RKO (cell line): ENCODE measurements at places on chromosomes 2 and 18.

DNA sequence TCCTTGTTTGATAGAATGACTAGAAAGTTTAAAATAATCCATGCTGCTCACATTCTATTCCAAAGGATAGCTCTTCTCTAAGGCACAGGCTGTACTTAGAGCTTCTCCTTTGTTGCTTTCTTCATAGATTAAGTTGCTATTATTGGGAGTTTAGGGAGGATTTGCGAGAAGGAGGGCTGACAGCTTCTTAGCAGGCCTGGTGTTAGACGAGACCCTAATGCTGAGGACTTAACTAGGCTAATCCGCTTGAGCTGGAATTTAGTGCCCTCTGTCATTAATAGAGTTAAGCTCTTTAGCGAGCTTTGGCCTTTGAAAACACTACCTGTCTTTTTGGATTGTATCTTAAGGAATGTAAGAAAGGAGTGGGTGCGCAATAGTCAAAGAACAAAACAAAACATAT, 81.3 kb downstream of the MOGAT1 start:
- DNase-seq = no peak

DNA sequence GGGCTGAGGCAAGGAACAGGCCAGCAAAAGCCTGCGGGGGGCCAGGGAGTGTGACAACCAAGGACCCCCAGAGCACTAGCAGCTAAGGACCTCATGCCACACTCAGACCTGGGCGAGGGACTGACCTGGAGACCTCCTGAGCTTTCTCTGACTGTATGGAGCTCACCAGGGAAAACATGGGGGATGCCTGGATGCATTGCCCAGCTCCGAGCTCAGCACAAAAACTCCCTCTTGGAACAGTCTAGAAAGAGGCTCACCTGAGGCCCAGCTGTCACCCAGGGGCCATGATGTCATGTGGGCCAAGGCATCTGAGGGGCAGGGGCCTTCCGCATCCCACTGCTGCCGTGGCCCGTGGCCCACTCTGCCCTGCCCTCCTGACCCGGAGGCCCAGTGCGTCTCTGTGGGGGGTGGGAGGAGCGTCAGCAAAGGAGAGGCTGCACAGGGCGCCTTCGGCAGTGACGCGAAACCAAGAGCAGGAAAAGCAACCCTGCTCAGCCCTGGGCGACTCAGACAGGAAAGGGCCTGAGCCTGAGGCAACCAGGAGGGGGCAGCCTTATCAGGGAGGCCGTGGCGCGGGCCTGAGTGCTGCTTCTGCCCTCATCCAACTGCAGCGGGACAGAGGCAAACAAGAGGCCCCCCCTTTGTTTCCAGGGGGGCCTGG, 57.3 kb upstream of the ALPP start:
- no peak for DNase-seq

GRCh38 chr2:176076796-176077195, 7.0 kb downstream of the EVX2 start:
- DNase-seq = no peak

DNA sequence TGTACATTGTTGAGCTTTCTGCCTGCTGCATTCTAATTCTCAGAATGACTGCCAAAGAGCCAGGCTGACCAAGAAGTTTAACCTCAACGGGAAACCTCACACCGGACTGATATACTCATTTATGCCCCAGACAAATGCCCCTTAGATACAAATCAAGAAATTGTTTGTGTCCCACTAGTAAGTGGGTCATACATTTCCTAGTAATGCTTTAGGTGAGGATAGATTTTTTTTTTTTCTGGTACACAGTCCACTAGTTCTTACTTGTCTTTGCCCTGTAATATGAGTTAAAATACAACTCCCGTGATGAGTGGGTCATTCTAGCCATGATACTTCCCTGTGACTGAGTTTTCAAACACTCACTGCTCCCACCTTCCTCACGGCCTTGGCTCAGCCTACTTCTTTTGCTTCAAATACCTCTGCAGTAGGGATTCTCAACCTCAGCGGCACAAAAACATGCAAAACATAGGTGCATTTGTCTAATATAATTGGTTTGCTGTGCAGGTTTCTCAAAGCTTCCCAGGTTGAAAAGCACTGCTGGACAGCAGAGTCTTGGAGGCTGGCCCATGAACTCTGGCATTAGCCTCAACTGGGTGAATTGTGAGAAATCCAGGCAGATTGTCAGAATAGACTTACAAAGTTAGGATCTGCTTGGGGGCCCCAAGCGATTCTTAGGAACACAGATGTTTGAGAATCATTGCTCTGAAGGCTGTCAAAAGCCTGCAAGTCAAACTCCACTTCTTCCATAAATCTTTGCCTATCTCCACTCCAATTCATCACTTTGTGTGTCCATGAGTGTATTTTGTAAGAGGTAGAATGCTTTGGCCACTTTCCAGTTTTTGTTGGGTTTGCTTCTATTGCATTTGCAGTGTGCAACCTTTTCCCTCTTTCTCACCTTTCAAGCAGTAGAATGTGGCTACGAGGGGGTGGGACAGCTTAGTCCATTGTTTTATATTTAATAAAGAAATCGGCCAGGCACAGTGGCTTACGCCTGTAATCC, 35.5 kb downstream of the TGIF1 start:
- DNase-seq = no peak

DNA sequence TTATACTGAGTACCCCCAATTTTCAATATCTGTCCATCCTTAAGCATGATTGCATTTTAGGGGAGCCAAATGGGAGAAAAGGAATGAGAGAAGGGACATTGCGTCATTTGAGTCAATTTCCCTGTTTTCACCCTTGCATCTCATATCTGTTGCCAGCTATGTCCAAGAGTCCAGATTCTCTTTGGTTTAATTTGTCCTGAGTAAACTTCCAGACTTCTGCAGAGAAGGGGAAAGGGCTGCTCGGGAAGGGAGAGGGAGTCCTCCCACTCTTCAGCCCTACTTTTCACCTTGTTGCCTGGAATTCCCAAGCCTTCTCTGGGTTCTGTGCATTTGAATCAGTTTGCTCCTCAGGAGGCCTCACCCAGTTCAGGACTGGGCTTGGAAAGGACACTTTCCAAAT, 16.5 kb downstream of the GREB1 start:
- no peak for DNase-seq

DNA sequence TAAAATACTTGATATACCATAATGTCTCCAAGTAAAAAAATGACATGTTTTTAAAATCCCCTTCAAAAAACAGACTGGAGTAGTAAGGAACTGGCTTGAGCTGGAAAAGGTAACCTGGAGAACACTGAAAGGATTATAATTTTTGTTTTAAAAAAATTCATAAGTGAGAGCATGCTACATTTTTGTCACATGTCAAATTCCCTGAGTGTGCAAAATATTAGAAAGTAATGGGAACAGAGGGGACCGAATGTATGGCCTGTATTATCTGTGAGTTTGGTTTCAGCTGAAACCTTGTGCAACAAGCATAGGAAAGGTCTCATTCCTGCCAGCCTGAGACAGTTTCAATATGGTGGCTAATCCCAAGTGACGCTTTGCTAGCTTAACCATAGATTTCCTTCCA, 202.5 kb downstream of the SLC39A10 start:
- no peak for DNase-seq

GRCh38 chr2:43906448-43907109, 67.8 kb downstream of the ABCG8 start:
- DNase-seq = no peak

GRCh38 chr2:100955226-100955625, 46.9 kb upstream of the RPL31 start:
- DNase-seq = no peak

- DNase-seq = no peak
Observed at GRCh38 chr2:65437392-65438135, 5.2 kb upstream of the SPRED2 start.

- no peak for DNase-seq
Observed at GRCh38 chr18:43130716-43131260, 15.3 kb upstream of the RIT2 start.

DNA sequence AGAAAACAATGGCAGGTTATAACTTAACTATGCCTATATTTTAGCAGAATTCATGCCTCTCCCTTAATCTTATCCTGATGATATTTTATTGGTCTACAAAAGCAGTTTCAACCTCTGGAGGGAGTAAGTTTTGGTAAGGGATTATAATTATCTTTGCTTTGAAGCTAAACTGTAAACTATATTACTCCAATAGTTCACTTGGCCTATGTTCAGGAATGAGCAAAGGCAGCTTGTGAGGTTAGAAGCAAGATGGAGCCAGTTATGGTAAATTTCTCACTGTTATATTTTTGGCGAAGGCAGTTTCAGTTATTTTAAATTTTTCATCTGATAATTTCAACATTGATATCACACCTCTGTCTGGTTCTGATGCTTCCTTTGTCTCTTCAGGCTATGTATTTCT, 192.5 kb upstream of the RGPD4 start:
- DNase-seq = no peak

DNA sequence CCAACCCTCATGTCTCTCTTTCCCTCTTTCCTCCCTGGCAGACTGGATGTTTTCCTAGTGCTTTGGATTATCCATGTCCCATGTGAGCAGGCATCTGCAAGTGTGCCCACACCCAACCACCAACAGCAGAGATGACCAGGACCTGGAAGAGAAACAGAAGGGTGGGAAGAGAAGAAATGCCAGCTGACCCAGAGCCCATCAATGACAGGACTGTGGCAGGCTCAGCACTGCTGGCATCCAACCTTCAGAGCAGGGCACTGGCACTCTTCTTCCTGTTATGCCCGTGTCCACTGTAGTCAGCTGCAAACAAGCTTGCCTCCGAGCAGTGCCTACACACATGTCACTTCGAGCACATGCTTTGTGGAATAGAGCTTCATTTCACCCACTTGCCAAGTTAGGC, 121.1 kb downstream of the TANC1 start:
- DNase-seq = no peak

GRCh38 chr2:63189026-63189425, 138.4 kb downstream of the OTX1 start:
- DNase-seq = no peak

GRCh38 chr18:71456206-71456605, 1087.9 kb downstream of the CBLN2 start:
- no peak for DNase-seq

DNA sequence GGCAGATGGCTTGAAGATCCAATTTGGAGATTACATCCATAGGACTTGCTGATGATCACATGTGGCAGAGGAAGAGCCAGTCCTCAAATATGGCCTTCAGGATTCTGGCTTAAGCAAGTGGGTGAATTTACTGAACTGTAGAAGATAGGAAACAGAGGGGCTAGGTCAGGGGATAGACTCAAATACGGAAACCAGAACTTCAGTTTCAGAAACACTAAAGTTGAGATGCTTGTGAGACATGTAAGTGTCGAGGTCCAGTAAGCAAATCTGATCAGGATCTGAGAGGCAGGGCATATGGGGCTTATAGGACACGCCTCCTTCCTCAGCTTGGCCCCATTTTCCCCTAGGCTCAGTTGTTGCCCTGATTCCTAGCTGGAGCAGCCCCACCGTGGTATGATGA, 107.7 kb downstream of the LBH start:
- DNase-seq = no peak
